ENCODE measurements at places on chromosomes 16 and 17.

DNA sequence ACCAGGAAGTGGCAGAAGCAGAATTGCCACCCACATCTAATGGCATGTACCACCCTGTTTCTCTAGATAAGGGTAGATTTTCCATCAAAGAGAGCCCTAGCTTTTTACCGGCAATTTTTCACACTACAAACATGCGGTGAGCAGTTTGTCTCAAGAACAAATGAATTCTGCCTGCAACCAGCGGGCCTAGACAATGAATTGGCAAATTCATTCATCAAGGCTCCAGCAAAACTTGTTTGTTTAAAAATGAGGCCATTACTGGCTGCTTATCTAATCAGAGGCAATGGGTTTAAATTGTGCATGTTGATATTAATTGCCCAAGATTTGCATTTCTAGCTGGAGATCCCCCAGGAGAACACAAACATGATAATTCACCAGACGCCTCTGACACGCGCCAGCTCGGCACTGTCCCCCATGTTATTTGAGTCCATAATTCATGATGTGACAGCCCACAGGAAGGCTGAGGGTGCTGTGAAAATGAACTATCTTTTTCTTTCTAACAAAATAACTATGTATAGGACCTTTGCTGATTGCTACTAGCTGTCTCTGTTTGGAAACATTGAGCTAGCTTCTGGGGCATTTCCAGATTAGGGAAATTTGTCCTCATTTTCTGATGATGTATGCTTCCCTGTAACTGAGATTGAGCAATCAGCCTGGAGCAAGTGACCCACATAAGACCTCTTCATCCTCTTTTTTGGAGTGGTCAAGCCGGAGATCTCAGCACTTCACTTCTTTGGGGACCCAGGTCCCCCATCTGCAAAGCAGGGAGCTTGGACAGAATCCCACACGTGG lies 80.8 kb downstream of the CNGB1 start:
- DNase-seq: no peak

DNA sequence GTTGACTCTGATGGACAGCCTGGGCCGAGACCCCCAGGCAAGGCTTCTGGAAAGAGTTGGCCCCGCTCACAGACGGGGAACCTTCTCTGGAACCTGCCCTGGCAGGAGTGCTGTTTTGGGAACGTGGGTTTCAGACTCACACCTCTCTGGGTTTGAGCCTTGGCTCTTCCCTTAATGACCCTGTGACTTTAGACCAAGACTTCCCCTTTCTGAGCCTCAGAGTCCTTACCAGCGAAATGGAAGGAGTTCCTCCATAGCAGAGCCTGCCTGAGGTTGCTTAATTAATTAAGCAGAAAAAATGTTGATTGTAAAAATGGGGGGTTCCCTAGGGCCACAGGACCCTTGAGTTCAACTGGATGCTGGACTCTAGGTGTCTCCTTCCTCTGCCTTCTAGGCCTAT lies 408.2 kb downstream of the SEC14L1 start:
- DNase-seq: no peak

GRCh38 chr16:50776037-50776436 lies 34.2 kb downstream of the CYLD start:
- no peak for DNase-seq

DNA sequence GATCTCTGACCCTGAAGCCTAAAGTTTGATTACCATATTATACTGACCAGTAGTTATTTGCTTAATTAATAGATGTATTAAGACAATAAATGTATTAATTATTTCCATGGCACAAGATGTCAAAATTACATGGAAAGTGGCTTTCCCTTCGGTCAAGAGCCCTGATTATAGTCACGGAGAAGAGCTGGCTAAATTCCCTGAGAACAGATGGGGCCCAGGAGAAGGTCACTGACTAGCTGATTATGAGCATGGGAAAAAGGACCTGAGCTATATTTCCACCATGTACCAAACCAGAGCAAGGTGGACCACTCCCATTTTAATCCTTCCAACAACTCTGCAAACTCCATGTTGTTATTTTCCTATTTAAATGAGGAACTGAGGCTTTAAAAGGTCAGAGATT lies 12.9 kb upstream of the MYO18A start:
- DNase-seq: no peak

- no peak for DNase-seq
Observed at GRCh38 chr17:19800571-19800970, 52.5 kb upstream of the ALDH3A1 start.

GRCh38 chr16:67088551-67088950 lies 21.2 kb upstream of the PHAF1 start:
- DNase-seq: no peak

DNA sequence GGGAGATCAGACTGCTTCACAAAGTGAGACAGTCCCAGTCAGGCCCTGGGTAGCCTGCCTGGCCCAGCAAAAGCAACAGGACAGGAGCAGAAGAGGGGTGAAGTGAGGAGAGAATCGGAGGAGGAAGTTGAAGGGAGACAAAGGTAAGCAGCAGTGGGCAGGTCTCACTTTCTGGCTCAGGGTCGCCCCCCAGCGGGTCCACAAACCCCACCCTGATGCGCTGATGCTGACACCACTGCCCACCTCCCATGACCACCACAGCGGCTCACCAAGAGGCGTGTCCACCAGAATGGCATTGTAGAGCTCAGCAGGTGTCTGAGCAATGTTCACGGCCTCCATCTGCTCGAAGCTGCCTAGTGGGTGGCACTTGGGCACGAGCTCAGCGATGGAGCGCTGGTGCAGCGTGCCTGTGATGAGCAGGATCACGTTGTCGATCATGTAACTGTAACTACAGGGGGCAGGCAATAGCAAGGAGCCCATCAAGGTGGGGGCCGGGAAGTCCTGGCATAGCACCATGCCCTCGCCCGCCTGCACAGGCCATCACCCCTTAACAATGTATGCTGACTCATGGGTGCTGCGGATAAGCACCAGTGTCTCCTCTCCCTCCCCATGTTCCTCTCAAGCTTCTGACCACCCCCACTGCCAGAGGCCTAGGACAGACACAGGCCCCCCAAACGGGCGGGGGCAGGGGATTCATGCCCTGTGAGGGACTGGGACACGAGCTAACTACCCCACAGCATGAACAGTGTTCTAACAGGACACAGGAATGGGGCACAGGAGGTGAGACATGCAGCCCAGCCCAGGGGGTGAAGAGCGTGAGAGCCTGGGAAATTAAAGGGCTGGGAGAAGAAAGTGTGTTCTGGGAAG lies 13.6 kb downstream of the HSD11B2 start:
- DNase-seq: no peak

DNA sequence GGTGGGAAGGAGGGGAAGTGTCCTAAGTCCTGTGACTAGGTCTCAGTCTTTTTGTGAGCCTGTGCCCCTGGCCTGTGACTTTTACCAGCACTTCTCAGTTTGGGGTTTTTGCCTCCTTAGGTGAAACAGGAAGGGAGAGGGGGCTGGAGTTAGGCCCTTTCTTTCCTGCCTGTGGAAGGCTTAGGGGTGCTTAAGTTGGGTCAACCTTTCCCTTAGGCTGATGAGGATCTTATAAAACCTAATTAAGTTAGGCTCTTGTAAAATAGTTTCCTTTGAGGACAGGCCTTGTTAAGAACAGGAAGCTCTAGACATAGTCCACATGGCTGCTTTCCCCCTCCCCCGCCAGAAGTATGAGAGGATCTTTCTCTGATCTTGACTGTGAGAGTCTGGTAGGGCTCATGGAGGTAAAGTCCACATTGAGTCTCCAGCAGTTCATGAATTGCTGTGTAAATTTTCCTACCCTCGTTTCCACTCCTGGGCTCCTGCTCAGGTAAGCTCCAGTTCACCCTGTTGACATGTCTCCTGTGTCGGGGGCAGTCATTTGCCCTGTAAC lies 17.0 kb upstream of the DNASE1 start:
- DNase-seq: no peak
